ENCODE measurements at places on chromosomes 5 and 9.

DNA sequence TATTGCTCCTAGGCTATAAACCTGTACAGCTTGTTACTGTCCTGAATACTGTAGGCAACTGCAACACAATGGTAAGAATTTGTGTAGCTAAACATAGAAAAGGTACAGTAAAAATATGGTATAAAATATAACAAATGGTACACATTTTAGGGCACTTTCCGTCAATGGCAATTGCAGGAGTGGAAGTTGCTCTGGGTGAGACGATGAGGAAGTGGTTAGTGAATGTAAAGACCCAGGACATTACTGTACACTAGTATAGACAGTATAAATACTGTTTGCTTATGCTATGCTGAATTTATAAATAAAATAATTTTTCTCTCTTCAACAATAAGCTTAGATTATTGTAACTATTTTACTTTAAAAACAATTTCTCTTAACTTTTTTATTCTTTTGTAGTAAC, 15.6 kb upstream of the ADRB2 start:
- DNase-seq, result no peak

DNA sequence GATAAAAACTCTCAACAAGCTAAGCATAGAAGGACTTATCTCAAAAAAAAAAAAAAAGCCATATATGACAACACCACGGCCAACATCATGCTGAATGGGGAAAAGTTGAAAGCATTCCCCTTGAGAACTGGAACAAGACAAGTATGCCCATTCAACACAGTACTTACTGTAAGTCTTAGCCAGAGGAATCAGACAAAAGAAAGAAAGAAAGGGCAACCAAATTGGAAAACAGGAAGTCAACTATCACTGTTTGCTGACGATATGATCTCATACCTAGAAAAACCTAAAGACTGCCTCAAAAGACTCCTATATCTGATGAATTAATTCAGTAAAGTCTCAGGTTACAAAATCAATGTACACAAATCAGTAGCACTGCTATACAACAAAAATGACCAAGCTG, 24.6 kb upstream of the PTGER4 start:
- no peak for DNase-seq

GRCh38 chr5:96344678-96345577, 88.1 kb downstream of the PCSK1 start:
- no peak for DNase-seq

DNA sequence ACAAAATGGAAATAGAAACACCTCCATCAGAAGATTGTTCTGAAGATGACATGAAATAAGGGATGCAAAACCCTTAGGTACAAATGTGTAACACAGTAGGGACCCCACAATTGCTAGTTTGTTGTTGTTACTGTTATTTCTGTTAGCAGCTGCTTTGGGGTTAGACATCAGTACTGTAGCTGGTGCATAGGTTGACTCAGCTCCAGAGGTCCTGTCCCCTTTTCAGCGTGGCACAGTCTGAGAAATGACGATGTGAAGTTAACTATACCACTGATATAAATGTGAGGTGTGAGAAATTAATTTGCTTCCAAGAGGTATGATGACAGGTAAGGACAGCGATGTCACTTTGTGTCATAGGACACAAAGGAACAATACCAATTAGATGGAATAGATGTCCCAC, 384.6 kb upstream of the KLF4 start:
- DNase-seq, result no peak

DNA sequence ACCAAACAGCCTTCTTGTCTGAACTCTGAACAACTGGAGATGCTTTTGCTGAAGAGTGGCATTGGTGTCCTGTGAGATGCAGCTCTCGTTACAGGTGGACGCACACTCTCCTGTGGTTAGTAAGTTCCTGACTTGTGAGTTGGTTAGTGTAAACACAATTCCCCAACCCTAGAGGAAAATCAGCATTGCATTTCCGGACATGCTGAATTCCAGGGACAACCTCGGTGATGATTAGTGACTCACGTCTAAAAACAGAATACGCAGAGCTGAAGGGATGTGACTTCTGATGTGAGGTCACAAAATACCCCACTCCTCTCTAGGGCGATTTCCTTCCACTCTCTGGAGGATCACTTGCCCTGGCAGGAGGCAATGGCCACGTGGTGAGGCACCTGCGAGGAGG, 5.0 kb downstream of the OR2V2 start:
- DNase-seq, result no peak

All from iPS DF 19.7 (cell line).